Activated CD4-positive, alpha-beta T cell treated with anti-CD3 and anti-CD28 coated beads for 48 hours (primary cell): ENCODE measurements at places on chromosomes 3 and 15.

DNA sequence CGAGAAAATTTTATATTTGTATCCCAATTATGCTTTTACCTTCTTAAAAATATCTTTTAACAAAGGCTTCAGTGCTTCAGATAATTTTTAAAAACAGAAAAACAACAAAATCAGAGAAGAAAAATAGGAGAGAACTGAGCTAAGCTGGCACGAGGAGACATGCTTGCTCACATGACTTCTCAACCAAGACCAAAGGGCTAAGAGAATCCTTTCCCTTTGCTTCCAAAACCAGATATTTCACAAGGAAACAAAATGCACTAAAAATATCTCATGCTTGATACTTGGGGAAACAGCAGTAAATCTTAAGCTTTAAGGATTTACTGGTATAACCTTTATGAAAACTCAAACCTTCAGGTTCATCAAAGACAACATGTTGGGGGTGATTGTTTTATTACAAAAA, 58.4 kb downstream of the CAPN7 start:
- DNase-seq: no peak

DNA sequence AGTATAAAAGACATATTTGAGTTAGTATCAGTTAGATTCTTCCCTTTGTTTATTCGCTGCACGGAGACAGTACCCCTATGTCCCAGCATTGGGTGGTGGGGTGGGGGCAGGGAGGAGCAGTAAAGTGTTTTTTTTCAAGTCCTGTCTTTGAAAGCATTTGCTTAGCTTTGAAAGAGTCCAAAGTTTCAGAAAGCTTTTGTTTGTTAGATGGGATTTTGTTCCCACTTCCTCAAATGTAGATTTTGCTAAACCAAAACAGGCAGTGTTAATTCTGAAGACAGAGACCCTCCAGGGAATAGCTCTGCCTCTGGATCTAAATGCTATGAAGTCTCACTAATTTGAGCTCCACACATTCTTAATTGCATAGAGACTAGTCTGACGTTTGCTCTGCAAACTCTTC, 114.6 kb upstream of the KCNAB1 start:
- DNase-seq: no peak

GRCh38 chr3:57108684-57109083, 48.2 kb downstream of the SPATA12 start:
- no peak for DNase-seq

GRCh38 chr3:19213603-19214220, 65.4 kb downstream of the KCNH8 start:
- no peak for DNase-seq

DNA sequence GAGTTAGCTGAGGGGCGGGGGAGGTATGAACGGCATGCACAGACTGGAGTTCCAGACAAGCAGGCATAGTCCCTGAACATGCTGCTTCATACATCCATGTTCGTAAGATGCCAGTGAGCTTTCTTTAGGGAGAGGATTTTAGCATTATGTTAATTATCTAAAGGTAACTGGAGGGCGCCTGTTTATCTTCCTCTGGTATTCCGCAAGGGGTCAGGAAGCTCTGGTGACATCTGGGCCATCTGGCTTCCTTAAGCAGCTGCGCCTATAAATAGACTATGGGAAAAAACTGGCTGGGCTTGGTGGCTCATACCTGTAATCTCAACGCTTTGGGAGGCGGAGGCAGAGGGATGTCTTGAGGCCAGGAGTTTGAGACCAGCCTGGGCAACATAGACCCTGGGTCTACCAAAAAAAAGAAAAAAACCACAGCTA, 1.5 kb upstream of the FBXO22 start:
- DNase-seq: no peak

- no peak for DNase-seq
Observed at GRCh38 chr15:75661100-75661755, 13.5 kb downstream of the SNX33 start.
